Pulmonary artery endothelial cell (primary cell): ENCODE measurements at places on chromosomes 11 and 22.

DNA sequence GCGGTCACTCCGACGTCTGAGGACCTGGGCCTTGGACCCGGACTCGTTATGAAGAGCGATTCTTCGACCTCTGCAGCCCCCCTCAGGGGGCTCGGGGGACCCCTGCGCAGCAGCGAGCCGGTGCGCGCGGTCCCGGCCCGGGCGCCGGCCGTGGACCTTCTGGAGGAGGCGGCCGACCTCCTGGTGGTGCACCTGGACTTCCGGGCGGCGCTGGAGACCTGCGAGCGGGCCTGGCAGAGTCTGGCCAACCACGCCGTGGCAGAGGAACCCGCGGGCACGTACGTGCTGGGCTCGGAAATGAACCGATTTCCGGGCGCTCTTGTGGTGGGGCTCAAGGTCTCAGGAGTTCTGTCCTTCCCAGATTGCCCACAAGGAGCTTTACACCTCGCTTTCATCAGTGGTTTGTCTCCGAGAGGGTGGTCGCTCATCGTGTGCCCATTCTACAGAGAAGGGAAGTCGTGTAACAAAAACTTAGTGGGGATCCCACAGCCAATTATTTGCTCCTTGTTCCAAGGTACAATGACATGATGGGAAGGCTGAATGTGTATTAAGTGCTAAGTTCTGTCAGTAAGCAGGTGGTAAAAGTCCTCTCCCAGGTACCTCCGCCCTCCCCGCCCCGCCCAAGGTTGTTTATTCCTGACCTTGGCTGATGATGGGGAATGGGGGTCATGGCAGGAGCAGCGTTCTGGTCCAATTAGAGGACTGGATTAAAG lies 695 bp downstream of the PEX26 start:
- no peak for DNase-seq

DNA sequence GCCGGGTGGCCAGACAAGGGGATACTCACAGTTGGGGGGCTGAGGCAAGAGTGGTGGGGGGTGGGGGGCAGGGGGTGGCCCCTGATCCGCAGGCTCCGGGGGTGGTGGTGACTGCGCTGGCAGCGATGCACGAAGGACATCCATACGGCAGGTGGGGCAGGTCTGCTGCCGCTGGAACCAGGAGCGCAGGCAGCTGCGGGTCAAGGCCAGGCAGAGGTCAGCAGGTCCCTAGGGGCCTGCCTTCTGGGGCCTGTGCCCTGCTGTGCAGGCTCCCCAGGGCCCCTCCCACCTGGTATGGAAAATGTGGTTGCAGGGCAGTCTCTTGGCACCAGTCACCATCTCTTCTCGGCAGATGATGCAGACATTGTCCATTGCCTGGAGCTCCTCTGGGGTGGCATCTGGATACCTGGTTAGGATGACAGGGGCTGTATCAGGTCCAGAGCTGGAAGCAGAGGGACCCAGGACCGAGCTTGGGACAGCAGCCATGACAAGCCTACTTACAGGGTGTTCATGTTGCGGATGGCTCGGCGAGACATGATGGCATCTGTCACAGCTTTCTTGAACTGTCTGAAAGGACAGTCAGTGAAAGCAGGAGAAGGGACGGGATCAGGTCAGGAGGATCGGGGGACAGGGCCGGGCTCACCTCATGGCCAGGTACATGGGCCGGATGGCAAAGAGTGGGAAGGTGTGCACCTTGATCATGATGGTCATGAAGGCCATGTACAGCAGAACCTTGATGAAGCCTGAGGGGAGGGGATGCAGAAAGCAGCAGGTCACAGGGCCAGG lies 3.5 kb downstream of the SYVN1 start:
- DNase-seq, result no peak

- no peak for DNase-seq
These were observed 17.9 kb upstream of the UVRAG start for GRCh38 chr11:75797116-75797515.

DNA sequence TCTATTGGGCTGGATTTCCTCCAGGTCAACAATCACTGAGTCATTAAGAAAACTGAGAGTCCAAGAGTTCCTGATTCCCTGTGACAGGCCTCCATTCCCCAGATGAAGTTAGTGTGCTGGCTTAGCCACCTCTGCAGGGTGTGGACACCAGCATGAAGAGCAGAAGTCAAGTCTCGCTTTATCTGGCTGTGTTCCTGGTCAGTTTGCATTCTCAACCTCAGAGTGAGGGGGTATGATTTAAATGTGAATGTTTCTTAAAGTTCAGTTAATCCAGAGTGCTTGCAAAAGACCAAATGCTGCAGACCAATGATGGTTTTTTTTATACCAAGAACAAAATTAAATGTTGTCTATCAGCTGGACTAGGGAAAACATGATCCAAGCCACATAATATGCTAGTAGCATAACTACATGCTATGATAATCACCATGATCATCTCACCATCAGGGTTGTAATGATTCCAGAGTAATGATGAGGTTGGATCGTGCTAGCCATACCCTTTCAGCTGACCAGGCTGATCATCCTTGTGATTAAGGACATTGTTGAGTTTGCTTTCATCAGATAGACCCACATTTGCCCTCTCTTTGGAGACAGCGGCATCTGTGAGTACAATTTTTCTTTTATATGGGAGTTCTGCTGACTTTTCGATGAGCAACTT lies 145.8 kb upstream of the ARHGAP20 start:
- no peak for DNase-seq

DNA sequence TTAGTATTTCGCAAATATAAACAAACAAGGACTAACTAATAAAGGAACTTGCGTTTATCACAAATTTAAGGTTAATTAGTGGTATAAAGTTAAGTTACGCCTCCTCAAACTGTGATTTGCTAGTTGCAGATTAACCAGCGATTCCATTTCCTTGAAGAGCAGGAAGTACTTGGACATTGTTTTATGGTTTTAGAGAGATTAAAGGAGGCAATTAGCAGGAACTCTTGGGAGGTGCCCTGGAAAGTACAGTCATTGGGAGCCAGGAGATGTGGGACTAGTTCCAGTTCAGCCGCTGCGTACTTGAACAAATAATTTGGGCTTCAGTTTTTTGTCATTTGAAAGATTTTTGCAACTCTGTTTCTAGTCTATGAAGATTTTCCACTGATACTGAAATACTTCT lies 3.3 kb downstream of the FAM118B start:
- no peak for DNase-seq

DNA sequence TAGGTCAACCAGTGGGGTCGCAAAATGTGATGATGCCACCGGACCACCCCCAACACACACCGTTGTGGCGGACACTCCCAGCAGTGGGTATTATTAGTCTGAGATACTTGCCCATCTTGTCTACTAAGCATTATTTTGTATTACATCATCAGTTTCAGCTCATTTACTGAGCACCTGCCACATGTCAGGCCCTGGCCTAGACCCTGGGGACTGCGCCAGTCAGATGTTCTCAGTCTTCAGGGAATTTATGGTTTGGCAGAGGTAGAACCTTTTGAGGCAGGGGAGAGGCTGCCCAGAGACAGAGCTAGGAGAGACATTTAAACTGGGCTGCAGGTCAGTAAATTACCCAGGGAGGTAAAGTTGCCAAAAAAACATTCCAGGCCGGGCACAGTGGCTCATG lies 43.1 kb upstream of the GCAT start:
- no peak for DNase-seq

DNA sequence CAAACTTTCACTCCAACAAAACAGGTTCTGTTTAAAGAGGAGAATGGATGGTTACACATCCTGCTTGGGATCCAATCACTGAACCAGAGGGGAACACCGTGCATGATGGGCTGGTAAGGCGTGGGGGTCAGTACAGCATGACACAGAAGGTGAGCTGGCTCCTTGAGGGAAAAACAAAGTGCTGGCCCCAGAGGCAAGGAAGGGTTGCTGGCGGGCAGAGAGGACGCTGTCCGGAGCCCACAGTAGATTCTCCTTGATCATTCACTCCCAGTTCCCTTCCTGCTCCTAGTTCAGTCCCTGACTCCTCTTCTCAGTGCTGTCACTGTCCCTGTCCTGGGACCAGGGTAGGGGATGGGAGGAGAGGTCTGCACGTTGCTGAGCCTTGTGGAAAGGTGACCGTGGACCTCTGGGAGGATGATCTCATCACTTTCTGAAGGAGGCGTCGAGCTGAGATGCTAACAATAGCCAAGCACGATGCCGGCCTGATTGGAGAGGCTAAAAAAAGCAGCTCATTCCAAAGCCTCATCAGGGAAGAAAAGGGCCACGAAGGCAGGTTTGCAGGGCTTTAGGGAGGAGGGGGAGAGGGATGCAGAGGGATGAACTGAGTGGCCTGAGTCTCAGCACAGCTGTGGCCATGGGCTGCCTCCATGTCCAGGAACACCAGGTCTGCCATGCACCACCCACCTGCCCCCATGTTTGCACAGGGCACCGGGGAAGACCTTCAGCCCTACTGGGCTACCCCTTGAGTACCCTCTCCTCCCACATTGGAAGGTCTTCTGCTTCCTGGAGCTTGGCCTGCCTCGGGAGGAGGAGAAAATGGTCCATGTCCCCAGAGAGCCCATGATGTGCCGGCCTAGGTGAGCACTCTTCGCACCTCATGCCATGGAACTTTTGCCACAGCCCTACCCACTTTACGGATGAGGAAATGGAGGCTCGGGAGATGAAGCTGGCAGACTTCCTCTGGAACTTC lies 72.7 kb upstream of the RTL6 start:
- DNase-seq, result no peak

DNA sequence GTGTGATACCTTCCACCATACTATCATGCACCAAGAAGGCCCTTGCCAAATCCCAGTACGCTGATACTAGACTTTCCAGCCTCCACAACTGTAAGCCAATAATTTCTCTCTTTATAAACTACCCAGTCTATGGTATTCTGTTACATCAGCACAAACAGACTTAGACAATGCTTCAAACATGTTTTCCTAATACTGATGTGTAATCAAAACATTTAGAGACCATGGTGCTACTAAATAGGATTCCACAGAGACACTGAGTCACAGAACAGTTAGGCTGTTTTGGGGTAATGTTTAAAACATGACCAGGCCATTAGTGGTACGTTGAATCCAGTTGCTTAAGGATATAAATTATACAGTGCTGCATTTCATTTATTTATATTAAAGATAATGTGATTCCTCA lies 103.7 kb downstream of the PICALM start:
- no peak for DNase-seq

DNA sequence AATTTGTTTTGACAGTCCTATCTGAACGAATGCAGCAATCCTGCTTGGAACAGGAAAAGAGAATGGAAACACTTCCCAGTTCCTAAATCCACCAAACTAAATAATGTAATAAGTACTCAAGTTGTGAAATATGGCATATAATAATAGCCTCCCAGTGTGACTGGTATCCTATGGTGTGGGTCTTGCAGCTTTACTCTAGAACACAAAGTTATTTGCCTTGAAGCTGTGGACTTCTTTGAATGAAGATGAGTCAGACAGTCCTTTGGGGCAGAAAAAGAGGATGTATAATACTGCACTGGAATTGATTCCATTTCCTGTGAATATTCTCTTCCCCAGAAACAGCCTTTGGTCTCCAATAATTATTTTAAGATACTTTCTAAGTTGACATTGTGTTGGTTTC lies 887.0 kb downstream of the KCNA4 start:
- DNase-seq, result peak; percentile 10

DNA sequence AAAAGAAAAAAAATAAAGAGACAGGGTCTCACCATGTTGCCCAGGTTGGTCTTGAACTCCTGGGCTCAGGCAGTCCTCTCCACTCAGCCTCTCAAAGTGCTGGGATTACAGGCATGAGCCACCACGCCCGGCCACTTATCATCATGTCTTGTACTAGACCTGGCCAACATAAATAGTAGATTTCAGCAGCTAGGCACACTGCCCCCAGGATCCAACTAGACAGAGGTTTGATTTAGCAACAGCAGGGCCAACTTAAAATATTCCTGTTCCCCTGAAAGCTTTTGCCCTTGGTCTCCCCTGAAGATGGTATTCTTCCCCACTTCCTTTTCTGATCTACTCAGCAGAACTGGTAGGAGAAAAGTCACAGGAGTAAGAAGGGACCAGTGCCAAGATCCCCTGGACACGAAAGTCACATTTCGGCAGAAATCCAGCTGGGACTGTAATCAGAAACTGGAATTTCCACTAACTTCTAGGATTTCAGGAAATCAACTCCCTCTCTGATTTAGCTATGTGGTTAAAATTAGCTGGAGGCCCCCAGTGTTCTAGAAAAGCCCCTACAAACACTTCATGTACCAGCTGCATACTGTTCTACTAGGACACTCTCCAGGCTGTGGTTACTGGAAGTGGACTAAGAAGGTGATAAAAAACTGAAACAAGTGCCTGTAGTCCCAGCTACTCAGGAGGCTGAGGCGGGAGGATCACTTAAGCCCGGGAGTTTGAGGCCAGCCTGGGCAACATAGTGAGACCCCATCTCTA lies 8.9 kb upstream of the PPP2R1B start:
- no peak for DNase-seq

DNA sequence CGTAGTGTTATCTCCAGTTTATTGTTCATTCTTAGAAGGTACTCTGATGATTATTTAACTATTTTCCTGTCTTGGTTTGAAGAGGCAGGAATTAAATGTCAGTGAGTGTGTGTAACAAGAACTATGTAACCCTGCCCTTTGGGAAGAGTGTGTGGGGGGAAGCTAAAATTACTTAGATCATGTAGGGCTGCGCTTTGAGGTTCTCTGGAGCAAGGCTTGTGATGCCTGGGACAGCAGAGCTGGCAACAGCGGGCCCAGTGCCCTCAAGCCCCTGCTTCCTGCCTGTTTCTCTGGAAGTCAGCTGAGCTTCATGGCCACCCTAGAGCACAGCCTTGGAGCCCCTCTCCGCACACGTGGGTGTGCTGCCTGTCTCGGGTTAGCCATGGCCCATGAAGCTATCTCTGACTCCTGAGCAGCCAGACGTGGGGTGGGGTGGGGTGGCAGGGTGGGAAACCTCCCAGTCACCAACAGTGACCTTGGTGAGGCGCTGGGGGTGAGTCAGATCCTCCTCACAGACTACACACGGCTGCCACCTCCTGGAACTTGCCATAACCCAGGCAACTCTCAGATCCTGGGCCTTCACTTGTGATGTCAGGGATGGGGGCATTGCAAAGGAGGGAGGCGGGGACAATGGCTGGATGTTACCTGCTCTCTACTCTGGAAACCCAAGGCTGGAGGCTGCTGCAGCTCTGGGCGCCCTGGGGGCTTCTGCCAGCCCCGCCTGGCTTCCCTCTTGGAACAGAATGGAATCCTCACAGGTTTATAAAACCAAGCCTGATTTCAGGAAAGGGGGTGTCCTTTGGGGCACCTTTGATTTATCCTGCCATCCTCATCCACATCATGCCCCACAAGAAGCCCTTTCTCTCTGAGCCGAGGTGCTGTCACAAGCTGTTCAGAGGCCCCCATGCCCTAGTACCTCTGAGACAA lies 88.6 kb downstream of the SNX19 start:
- peak; percentile 7 for DNase-seq

DNA sequence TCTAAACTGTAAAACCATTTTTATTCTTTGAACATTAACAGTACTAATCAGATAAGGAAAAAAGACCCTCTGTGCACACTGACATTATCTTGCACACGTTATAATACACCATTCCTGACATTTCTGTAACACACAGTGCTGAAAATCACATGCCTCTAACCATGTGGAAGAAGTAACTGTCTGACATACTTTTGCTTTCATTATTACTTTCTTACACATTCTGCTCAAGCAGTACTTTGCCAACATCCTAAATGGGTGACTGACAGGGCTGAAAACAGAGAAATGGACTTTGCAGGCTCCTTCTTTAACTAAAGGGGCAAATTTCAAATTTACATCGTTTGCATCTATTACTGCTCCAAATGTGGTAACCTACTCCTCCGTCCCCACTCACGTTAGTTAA lies 22.8 kb upstream of the TP53AIP1 start:
- no peak for DNase-seq
